ENCODE measurements at places on chromosomes 5 and 9.
A peak's percentile ranks its signal among the peaks of the same experiment; 100 is the strongest.

- no peak for DNase-seq
Observed at GRCh38 chr5:83433891-83434290, 37.7 kb upstream of the VCAN start.

- no peak for DNase-seq
Observed at GRCh38 chr5:141420855-141421488, at the start of gene PCDHGA11. Gene PCDHGA11 (plus strand): TSS chr5:141421051. CDS start chr5:141421228, 177 bp downstream.

DNA sequence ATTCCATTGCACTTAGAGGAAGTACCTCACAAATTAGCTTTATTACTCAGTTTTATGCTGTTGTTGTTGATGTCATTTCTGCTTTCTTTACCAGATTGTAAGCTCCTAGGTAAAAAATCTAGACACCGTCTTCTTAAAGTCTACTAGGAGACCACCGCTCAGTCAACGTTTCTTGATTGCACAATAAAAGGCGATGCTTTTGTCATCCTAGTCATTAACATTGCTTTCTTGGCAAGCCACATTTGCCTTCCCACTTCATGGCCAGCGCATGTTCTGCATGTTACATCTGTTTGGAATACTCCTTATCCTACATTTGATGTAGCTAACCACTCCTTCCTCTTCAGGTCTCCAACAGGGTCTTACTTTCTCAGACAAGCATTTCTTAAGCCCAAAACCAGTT is 464.0 kb upstream of the TUSC1 start:
- DNase-seq, result no peak

GRCh38 chr5:71939452-71940230 is 167.6 kb upstream of the MAP1B start:
- DNase-seq, result no peak

- DNase-seq, result no peak
Observed at GRCh38 chr5:63928451-63928850, 33.8 kb downstream of the HTR1A start.

DNA sequence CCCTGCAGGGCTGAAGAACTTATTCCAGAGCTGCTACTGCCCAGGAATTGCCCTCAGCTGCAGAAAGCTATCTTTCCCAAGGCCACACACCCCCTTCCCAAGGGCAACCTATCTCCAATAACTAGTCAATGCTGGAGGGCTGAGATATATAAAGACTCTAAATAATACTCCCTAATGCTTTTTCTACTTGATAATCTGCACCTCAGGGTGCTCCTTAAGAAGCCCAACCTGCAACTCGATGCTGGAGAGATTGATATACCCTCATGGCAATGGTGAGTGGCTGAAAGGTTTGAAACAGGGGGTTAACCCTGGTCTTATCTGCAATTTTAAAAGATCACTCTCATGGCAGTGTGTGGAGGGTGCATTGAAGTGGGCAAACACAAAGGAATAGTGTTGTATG is 142.7 kb upstream of the APC start:
- DNase-seq, result no peak

DNA sequence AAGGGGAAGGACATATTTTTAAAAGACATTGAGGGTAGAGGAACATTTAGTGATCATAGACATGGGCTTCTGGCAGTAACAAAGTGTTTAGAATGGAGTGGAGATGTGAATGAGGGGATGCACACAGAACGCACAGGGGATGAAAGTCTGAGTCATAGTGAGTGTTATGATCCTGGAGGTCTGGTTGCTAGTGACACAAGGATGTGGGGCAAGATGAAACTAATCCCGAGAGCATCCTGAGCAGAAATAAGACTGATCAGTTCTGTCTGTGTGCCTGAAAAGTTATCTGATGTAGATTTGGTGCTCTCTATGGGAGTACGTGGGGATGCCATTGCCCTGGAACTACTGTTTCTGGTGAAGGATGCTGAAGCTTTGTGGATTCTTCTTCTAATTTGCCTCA is 141.1 kb downstream of the CHSY3 start:
- no peak for DNase-seq

GRCh38 chr9:99807276-99807852 is 14.3 kb upstream of the NR4A3 start:
- peak; percentile 0 for DNase-seq

DNA sequence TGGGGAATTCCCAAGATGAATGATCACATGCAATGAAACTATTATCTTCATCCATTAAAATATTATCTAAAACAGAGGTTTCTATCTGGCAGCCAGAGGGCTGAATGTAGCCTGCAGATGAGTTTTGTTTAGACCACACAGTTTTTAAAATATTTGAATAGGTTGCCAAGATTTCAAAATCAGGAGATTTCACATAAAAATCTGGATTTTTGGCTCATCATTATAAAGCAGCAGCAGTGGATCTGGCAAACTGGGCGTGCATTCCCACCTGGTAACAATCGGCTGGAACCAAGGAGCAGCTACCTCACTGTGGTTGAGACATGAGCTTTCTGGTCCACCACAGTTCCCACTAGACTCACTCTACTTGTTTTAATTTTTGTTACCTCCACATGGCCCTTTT is 155.1 kb downstream of the BNC2 start:
- no peak for DNase-seq

DNA sequence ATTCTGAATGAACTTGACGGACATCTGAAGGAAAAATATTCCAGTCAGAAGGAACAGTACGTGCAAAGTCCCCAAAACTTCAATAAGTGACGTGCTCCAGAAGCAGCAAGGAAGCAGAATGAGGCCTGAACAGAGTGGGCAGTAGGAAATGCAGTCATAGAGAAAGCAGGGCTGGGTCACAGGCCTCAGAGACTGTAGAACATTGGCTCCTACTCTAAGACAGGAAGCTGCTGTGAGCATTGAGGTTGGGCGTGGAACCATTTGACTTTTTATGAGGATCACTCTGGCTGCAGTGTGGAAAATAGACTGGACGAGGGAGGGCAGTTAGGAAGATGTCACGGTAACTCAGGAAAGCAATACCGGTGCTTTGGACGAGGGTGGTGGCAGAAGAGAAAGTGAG is 64.0 kb downstream of the DOCK8 start:
- DNase-seq, result no peak

DNA sequence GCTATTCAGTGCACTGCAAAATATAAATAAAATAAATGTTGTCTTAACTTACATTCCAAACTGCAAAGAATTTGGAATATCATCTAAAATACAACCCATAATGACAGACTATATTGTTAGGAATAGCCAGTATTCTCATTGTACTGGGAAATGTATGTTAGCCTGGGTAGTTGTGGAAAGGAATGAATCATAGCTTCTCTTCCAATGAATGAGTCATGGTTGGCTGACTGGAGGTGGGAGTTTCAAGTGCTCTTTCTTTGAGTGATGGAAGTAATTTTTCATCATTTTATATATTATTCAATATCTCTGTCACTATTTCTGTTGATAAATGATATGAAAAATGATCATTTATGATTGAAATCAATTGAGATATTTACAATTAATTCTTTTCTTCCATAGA is 158.6 kb upstream of the ARRDC3 start:
- DNase-seq, result no peak

GRCh38 chr5:172170251-172170701 is 17.7 kb downstream of the STK10 start:
- no peak for DNase-seq

DNA sequence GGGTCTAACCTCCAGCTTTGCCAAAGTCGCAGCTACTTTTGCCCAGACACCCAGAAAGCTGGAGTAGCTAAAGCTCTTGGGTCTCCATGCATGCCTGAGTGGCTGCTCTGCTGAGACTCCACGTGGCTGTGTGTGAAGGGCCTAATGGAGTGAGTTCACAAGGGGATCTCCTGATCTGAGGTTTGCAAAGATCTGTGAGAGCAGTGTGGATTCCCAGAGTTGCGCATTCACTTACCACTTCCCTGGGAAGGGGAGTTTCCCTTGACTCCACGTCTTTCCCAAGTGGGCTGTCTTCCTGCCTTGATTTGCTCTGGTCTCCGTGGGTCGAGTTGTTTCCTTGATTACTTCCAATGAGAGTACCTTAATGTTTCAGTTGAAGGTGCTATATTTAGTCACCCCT is 17.6 kb upstream of the CDKN2B start:
- no peak for DNase-seq

GRCh38 chr9:136544548-136544963 is 1.3 kb downstream of the NOTCH1 start:
- DNase-seq, result peak; percentile 8

DNA sequence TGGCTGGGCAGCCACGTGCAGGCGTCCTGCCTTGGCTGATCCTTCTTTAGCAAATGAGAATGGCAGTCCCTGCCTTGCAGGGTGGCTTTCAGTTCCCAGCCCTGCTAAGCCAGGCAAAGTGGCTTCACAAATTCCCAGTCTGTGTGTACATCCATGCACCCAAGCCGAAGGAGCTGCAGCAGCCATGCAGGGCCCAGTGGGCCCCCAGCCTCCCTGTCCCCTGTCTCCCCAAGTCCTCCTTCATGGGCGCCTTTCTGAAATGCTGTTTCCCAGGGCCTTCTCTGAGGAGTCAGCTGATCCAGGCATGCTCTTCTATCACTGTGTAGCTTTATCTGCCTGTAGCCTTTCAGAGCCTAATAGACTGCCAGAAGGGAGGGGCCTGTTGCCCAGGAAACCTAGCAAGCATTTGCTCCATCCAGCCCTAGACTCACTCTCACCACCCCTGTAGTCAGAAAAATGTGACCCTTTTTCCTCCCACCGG is 47.4 kb upstream of the SHC3 start:
- no peak for DNase-seq

- no peak for DNase-seq
Observed at GRCh38 chr5:530001-530955, 6.0 kb upstream of the SLC9A3 start.

DNA sequence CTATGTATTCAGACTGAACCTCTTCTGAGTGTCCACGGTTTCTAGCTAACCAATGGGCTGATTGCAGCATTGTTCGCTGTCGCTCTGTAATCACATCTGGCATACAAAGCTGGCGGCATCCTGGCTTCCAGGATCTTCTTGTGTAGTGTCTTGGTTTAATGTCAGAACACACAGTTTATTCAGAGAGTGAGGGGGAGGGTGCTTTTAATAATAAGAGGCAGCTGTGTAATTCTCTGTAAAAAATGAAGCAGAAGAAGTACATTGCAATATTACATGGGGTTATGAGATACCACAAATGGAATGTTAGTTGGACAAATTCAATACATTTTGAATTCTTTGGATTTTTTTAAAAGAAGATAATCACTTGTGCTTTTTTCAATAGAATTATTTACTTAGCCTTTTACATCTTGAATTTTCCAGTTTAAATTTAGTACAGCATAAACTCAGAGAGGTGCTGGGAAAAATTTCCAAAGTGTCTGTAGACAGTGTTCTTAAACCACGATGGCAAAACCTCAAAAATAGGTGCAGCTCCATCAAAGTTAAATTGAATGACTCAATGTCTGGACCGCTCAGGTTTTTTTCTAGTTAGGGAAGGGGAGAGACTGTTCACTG is 206.0 kb downstream of the PCSK1 start:
- DNase-seq, result no peak

DNA sequence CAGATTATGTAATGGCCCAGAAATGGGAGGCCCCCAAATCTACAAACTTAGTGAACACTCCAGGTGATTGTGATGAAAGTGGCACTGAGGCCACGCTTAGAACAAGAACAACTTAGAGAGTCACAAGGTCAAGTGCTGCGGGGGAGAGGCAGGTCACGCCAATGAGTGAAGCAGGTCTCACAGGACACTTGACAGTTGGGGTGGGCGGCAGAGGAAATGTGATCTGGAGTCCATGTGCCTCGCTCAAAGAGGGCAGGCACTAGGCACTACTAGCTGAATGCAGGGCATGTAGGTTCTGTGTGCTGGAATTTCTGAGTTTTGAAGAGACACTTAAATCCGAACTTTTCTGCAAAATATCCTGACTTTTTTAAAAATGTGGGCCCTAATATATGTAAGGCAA is 193.2 kb upstream of the RORB start:
- DNase-seq, result no peak

GRCh38 chr5:167837127-167837526 is 454.3 kb upstream of the WWC1 start:
- no peak for DNase-seq

GRCh38 chr9:76153902-76154629 is 240.2 kb downstream of the RFK start:
- DNase-seq, result peak; percentile 4

DNA sequence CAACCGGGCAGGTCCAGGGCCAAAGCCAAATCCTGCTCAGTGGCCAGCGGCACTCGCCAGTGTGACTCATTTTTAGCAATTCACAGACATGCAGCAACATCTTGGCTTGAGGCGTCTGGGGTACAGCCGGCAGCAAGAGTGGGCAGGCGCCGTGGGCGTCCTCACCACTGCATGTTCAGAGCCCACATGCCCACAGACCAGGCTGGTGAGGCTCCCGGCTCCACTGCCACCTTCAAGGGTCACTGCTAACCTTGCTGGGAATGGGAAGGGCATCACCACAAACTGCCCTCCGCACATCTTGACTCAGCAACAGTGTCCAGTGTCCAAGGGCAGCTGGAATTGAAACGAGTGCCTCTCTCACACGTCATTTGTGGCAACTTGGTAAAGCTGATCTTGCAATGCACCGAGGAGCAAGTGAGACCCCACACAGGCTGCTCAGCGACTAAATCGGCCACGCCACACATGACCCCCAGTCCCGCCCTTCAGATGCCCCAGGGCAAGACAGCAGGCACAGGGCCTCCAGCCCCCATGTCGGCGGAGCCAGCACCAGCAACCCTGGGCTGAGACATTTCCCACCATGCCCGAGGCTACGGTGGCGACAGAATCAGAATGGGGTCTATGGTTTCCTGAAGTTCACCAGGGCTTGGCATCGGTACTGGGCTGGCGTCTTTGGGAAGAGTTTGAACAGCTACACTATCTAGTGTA is 140.3 kb downstream of the ROR2 start:
- DNase-seq, result no peak

- no peak for DNase-seq
Observed at GRCh38 chr5:175677571-175677970, 19.7 kb downstream of the HRH2 start.

- no peak for DNase-seq
Observed at GRCh38 chr5:150590979-150591695, 49.3 kb upstream of the SYNPO start.

DNA sequence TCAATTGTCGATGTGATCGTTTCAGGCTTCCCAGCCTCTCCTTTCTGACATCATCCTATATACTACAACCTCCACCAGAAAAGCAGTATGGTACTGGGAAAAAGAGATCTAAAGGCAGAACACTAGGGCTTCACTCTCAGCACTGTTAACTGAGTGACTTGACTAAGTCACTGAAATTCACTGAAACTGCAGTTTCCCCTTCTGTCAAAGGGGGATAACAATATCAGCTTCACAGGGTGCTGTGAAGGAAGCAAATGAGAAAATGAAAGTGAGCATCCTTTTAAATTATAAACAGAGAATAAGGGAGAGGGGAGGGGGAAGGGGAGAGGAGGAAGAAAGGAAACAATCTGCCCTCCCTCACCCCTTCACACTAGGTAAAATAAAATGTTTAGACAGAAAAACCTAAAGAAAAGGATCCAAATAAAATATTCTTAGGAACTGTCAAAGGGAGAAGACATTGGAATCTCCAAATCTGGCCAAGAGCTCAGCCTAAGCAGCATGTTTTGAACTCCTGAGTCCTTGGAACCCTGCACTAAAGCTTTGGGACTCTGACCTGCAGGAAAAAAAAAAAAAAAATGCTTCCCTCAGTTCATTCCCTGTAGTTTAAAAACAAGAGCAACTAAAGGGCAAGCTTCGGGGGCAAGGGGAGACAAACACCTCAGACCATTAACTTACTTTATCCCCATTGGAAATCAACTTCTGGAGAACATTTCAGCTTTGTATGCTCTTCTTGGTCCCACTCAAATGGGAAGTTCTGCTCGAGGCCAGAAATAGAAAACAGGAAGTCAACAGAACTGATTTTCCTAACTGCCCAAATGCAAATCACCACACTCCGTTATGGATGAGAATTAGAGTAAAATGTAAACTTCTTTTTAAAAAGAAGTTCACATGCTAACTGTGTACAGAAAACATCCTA is 178.3 kb downstream of the DEPDC1B start:
- DNase-seq, result no peak
